CD4-positive, alpha-beta T cell (primary cell): ENCODE measurements at places on chromosomes 3 and 15. TPM values are rescaled to one million over a fixed set of nuclear protein-coding genes. Genes with fewer than 3 reads are reported as not detected.

GRCh38 chr15:93515256-93516051 lies 426.4 kb upstream of the RGMA start:
- no peak for DNase-seq
- no peak overlapping the region for H3K27ac ChIP-seq
- no peaks in the 10 kb centered on the region for H3K36me3 ChIP-seq
- H3K4me1 ChIP-seq, result no peaks in the 10 kb centered on the region
- H3K27me3 ChIP-seq, result no peaks in the 10 kb centered on the region
- H3K4me3 ChIP-seq, result no peak overlapping the region

DNA sequence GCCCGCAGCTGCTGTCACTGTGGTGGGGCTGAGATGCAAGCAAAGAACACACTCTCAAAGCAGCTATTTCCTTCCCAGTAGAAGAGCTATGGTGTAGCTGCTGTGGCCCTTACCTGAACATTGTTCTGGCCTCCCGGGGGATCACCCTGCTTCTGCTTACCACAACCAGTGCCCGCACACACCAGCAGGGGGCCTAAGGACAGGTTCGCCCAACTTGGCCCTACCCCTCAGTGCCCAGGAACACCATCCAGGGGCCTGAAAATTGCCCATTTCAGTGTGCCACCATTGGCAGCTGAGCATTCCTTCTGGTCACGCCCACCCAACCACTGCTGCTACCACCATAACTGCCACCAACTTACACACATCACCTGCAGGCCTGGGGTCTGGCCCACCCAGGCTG lies 113.0 kb downstream of the TP63 start:
- H3K36me3 ChIP-seq, result no peaks in the 10 kb centered on the region
- DNase-seq, result no peak
- H3K4me3 ChIP-seq, result no peak overlapping the region
- no peak overlapping the region for H3K27ac ChIP-seq

GRCh38 chr3:110344487-110344886 lies 727.1 kb upstream of the NECTIN3 start:
- no peak overlapping the region for H3K27ac ChIP-seq
- no peak overlapping the region for H3K4me3 ChIP-seq
- no peaks in the 10 kb centered on the region for H3K36me3 ChIP-seq
- no peaks in the 10 kb centered on the region for H3K27me3 ChIP-seq
- H3K4me1 ChIP-seq, result no peaks in the 10 kb centered on the region
- no peak for DNase-seq

GRCh38 chr3:17137321-17137826 lies 252.6 kb downstream of the PLCL2 start:
- no peaks in the 10 kb centered on the region for H3K27me3 ChIP-seq
- no peak overlapping the region for H3K4me3 ChIP-seq
- no peak overlapping the region for H3K27ac ChIP-seq
- no peaks in the 10 kb centered on the region for H3K36me3 ChIP-seq

- H3K4me3 ChIP-seq, result no peak overlapping the region
- DNase-seq, result no peak
- H3K36me3 ChIP-seq, result no peaks in the 10 kb centered on the region
- peaks cover 42% of the 10 kb centered on the region for H3K27me3 ChIP-seq
- H3K4me1 ChIP-seq, result no peaks in the 10 kb centered on the region
- H3K27ac ChIP-seq, result no peak overlapping the region
Observed at GRCh38 chr15:100968050-100968966, 49.2 kb downstream of the LRRK1 start.

- H3K27ac ChIP-seq, result no peak overlapping the region
- H3K27me3 ChIP-seq, result no peaks in the 10 kb centered on the region
- H3K4me1 ChIP-seq, result no peaks in the 10 kb centered on the region
- H3K4me3 ChIP-seq, result no peak overlapping the region
Observed at GRCh38 chr15:90437516-90437915, 49.5 kb downstream of the IQGAP1 start.

DNA sequence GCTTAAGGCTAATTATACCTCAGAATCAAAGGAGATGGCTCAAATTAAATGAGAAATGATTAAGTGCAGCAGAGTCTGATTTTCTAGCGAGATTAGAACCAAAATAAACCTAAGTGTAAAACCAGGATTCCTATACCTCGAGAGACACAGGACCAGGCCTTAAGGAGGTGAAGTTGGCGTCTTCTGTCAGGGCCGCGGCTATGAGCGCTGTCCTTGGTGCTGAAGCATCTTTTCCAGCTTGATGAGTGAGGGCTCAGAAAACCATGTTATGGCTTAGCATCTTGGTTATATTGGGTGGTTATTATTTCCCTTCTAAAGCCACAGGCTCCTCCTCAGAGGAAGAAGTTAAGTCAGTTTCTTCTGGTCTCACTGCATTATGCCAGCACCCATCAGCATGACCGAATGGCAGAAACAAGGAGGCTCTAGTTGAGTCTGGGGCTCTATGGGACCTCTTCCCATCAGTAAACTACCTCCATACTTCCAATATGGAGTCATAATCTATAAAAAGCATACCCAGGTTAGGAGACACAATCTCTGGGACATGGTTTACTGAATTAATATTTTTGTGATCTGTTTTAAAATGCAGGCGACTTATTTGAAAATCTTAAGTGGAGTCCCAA lies 120.1 kb upstream of the NMNAT3 start:
- no peaks in the 10 kb centered on the region for H3K27me3 ChIP-seq
- DNase-seq, result no peak
- H3K27ac ChIP-seq, result no peak overlapping the region
- no peaks in the 10 kb centered on the region for H3K4me1 ChIP-seq
- no peak overlapping the region for H3K4me3 ChIP-seq

DNA sequence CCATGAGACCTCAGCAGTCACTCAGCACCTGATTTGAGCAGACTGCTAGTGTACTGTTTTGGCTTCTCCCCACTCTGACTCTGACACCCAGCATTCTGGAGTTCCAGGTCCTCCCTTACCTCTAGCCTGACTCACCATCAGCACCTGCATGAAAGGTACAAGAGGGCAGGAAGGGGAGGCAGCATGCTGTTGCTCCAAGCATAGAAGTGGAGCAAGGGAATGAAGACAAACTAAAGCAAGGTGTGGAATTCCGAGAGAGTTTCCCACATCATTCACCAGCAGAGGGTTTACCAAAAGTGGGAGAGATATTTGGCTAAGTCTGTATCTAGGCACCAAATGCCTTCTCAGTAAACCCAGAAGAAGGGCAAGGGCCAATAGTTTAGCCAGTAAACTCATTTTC lies 21.3 kb downstream of the HEXA start:
- H3K4me1 ChIP-seq, result peaks cover 14% of the 10 kb centered on the region
- H3K27ac ChIP-seq, result no peak overlapping the region
- peaks cover 75% of the 10 kb centered on the region for H3K36me3 ChIP-seq
- no peak for DNase-seq
- H3K27me3 ChIP-seq, result no peaks in the 10 kb centered on the region
- no peak overlapping the region for H3K4me3 ChIP-seq

DNA sequence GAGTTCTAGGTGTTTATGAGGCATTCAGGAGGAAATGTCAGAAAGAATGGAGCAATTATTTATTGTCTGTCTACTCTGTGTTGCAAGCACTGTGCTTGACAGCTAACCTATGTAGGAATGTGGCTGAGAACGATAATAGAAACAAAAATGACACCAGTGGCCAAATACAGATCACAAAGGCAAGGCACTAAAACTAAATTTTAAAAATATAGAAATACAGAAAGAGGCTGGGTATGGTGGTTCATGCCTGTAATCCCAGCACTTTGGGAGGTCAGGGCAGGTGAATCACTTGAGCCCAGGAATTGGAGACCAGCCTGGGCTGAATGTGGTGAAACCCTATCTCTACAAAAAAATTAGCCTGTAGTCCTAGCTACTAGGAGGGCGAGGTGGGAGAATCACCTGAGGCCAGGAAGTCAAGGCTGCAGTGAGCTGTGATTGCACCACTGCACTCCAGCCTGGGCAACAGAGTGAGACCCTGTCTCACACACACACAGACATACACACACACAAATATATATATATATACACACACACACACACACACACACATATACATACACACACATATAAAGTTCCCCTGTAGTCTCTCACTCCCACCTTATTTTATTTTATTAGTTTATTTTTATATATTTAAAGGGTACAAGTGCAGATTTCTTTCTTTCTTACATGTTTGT lies 6.0 kb downstream of the PRKCI start:
- no peaks in the 10 kb centered on the region for H3K36me3 ChIP-seq
- no peak for DNase-seq
- no peak overlapping the region for H3K4me3 ChIP-seq
- H3K4me1 ChIP-seq, result peaks cover 5% of the 10 kb centered on the region

- no peak overlapping the region for H3K27ac ChIP-seq
- no peaks in the 10 kb centered on the region for H3K27me3 ChIP-seq
- DNase-seq, result peak; percentile 23
- H3K36me3 ChIP-seq, result no peaks in the 10 kb centered on the region
Observed at GRCh38 chr15:67064607-67065530, 533 bp upstream of the SMAD3 start.

GRCh38 chr3:8776406-8776805 lies 7.0 kb upstream of the OXTR start:
- no peak overlapping the region for H3K4me3 ChIP-seq
- no peak overlapping the region for H3K27ac ChIP-seq
- H3K4me1 ChIP-seq, result no peaks in the 10 kb centered on the region
- no peaks in the 10 kb centered on the region for H3K36me3 ChIP-seq

- H3K27me3 ChIP-seq, result no peaks in the 10 kb centered on the region
- no peaks in the 10 kb centered on the region for H3K36me3 ChIP-seq
- H3K4me3 ChIP-seq, result no peak overlapping the region
- DNase-seq, result no peak
Observed at GRCh38 chr3:105805404-105805803, 63.4 kb downstream of the CBLB start.

- no peak for DNase-seq
- H3K36me3 ChIP-seq, result no peaks in the 10 kb centered on the region
- H3K27ac ChIP-seq, result no peak overlapping the region
- no peak overlapping the region for H3K4me3 ChIP-seq
- peaks cover 40% of the 10 kb centered on the region for H3K4me1 ChIP-seq
- no peaks in the 10 kb centered on the region for H3K27me3 ChIP-seq
Observed at GRCh38 chr3:43217633-43218032, 68.7 kb upstream of the SNRK start.

DNA sequence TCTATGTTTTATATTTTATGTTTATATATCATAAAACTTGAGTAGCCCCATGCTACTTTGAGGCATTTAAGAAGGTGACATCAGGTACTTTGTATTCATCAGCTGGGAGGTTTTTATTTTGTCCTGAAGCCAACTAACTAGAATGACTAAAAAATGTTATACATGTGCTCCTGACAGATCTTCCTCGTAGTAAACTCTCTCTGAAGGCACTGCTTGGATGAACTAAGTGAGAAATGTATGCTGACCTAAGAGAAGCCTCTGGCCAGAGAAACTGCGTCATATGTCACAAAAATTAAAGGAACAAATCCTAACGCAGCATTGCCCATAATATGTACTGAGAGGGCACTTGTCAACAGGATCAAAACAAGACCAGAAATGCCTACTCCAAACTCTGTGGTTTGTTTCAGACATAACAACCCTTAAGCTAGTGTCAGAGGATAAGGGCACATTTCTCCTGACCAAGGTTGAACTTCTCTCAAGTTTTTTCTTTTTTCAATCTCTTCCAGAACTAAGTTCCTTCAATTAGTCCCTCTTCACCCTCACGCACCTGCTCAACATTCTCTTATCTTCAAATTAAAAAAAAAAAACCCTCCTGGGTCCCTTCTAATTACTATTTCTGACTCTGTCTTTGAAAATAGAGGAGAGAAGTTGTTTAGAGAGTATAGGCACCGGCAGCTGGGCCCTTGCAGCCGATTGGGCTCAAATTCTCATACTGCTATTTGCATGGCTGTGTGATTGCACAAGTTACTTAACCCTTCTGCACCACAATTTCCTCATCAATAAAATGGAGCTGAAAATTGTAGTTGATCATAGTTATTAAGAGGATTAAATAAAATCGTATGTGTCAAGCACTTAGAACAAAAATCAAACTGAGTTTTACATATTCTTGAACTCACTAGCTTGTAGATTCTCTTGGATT lies 159.0 kb downstream of the FRMD5 start:
- no peak overlapping the region for H3K27ac ChIP-seq
- no peak overlapping the region for H3K4me3 ChIP-seq
- no peaks in the 10 kb centered on the region for H3K36me3 ChIP-seq
- DNase-seq, result no peak

DNA sequence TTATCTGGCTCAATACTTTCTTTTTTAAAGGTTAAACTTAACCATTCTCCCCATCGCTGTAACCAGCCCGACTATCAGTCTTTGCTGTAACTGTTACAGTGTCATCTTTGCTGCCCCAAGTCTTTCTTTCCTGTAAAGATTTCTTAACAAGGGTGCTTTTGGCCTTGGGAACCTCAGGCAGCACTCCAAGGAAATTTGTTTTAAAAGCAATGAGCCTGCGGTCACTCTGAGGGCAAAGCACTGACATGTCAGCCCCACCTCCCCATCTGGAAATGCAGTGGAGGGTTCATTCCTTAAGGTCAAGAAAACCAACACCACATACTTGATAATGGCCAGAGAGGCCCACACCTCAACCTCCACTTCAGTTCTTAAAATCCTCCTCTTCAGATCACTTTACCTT lies 3.2 kb downstream of the TRANK1 start:
- no peak overlapping the region for H3K4me3 ChIP-seq
- H3K36me3 ChIP-seq, result no peaks in the 10 kb centered on the region

DNA sequence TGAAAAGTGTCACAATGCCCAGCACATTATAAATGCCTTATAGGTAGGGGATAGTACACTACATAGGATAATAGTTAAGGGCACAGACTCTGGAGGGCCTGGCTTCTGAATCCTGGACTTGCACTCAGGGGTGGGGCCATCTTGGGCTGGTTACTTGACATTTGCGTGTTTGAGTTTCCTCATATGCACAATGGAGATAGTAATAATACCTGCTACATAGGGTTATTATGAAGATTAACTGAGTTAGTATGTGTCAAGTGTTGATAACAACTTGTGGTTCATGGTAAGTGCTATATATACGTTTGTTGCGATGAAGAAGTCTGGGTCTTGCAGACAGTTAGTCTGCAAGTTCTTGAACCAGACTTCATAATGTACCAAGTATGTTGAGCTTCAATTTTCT lies 37.0 kb downstream of the MITF start:
- no peak for DNase-seq
- no peak overlapping the region for H3K4me3 ChIP-seq
- no peaks in the 10 kb centered on the region for H3K36me3 ChIP-seq
- H3K27ac ChIP-seq, result no peak overlapping the region

DNA sequence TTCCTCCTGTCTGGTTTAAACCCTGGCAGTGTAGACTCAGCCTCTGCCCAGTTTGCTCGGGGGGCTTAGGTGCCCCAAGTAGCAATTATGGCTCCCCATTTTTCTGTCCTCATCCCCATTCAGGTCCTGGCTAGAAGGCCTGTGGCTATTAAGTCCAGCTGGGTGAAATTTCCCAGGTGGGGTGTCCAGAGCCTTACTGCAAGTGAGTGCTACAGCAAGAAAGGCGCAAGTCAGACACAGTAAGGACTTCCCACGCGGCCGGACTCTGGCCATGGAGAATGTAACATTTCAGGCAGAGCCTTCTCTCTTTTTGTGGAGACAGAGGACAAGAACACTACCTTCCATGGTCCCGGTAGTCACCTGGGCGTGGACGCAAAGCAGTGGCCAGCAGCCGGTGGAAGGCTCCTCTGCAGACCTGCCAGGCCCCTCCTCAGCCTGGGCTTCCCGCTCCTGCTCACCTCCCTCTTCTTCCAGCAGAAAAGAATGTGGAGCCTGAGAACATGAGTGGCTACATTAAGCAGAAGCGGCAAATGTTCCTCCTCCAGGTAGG lies 23.3 kb downstream of the CFAP100 start:
- H3K27ac ChIP-seq, result no peak overlapping the region
- no peak for DNase-seq
- no peaks in the 10 kb centered on the region for H3K36me3 ChIP-seq
- no peaks in the 10 kb centered on the region for H3K4me1 ChIP-seq
- peaks cover 22% of the 10 kb centered on the region for H3K27me3 ChIP-seq

Gene RFT1
- 8.5 TPM for total RNA-seq

Gene C3orf70
- total RNA-seq, result not detected

Gene POLR2H
- total RNA-seq, result 19.1 TPM

Gene UNC13C
- not detected for total RNA-seq

Gene RPL4
- 4,627 TPM for total RNA-seq
